CD4-positive, alpha-beta memory T cell (primary cell): ENCODE measurements at places on chromosomes 7 and 10. TPM values are rescaled to one million over a fixed set of nuclear protein-coding genes. Genes with fewer than 3 reads are reported as not detected.

GRCh38 chr7:141118767-141119166 is 44.9 kb downstream of the TMEM178B start:
- H3K4me1 ChIP-seq, result no peaks in the 10 kb centered on the region
- no peaks in the 10 kb centered on the region for H3K36me3 ChIP-seq
- no peak for DNase-seq
- H3K4me3 ChIP-seq, result no peak overlapping the region
- no peaks in the 10 kb centered on the region for H3K27me3 ChIP-seq

- no peaks in the 10 kb centered on the region for H3K27me3 ChIP-seq
- H3K4me3 ChIP-seq, result no peak overlapping the region
- DNase-seq, result no peak
- no peaks in the 10 kb centered on the region for H3K4me1 ChIP-seq
- H3K27ac ChIP-seq, result no peak overlapping the region
Observed at GRCh38 chr10:123640016-123640535, 26.1 kb upstream of the GPR26 start.

- H3K27me3 ChIP-seq, result no peaks in the 10 kb centered on the region
- H3K4me3 ChIP-seq, result no peak overlapping the region
- H3K27ac ChIP-seq, result no peak overlapping the region
- H3K4me1 ChIP-seq, result no peaks in the 10 kb centered on the region
- no peaks in the 10 kb centered on the region for H3K36me3 ChIP-seq
- no peak for DNase-seq
Observed at GRCh38 chr10:7211857-7212577, 198.8 kb downstream of the SFMBT2 start.

- H3K27ac ChIP-seq, result no peak overlapping the region
- no peaks in the 10 kb centered on the region for H3K4me1 ChIP-seq
- no peaks in the 10 kb centered on the region for H3K27me3 ChIP-seq
- H3K4me3 ChIP-seq, result no peak overlapping the region
- no peaks in the 10 kb centered on the region for H3K36me3 ChIP-seq
Observed at GRCh38 chr10:15238555-15239335, 70.3 kb upstream of the NMT2 start.

ACSL5 gene
- 53.8 TPM for total RNA-seq

HIBADH gene
- 13.6 TPM for total RNA-seq
